Ascending aorta (tissue), 2 donors: ENCODE measurements at places on chromosomes 4 and X.

- no peak for DNase-seq
Measured at GRCh38 chr4:144296941-144297340, 156.4 kb upstream of the GYPA start.

GRCh38 chr4:138588501-138588900, 346.4 kb upstream of the SLC7A11 start:
- DNase-seq: no peak

GRCh38 chrX:106246511-106246910, 78.4 kb downstream of the PWWP3B start:
- no peak for DNase-seq

DNA sequence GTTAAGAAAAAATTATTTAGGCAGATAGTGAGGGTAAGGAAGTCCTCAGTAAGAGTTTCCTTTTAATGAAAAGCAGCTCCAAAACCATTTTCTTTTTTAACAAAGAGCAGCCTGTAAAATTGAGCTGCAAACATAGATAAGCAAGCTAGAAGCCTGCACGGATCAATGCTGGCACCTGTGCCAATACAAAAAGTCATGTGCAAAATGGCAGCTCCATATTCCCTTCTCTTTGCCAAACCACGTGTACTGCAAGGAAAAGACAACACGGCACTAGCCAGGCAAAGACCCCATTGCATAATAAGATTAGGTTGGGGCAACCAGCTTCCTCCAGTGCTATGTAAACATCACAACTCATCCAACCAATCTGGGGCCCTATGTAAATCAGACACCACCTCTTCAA, 268.4 kb upstream of the INTU start:
- DNase-seq: no peak

GRCh38 chrX:131728295-131729145, 184.6 kb downstream of the OR13H1 start:
- DNase-seq: peak; percentile 21

DNA sequence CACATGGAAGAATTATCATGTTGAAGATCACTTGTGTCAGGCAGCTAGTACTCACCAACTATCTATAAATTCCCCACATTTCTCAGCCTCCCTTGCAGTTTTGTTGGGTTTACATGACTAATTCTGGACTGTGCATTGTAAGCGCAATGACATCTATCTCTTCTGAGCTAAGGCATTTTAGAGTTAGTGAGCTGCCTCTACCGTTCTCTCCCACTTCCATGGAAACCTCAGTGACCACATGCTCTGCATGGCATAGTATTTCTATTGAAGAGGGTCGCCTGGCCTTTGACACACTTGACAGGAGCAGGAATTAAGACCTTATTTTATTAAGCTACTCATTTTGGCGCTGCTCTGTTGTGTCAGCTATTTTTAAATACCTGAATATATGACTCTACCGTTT, 67.5 kb upstream of the NPY2R start:
- no peak for DNase-seq

DNA sequence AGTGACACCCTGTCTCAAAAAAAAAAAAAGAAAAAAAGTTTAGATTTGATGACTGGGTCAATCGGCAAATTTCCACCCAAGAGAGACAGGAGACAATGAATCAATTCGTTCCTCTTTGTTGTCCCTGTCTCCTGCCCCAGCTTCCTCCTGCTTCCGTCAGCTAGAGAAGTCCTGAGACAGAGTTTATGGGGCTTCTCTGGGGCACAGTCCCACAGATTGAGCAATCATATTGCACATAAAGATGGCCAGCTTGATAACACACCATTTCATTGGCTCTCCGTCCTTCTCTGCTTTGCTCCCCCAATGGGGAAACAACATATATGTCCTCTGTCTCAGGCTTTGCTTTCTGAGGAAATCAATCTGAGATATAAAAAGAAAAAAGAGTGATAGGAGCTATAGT, 78.4 kb upstream of the FUNDC1 start:
- no peak for DNase-seq

DNA sequence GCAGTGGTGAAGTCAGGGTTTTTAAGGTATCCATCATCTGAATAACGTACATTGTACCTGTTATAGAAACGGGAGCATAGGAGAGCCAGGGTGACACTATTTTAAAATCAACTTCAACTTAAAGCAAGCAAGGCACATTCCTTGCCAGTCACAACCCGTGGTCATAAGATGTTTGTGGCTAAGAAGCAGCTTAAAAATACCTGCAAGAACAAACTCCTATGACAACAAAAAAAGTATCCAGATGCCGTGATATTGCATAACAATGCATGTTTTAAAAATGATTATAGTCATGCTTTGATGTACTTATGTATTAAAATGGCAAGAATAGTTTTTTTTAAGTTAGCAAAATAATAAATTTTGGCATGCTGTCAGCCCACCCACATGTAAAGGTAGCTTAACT, 16.5 kb upstream of the SYNPO2 start:
- DNase-seq: no peak

- DNase-seq: peak; percentile 68
Measured at GRCh38 chr4:80183250-80184052, 13.9 kb upstream of the PRDM8 start.

DNA sequence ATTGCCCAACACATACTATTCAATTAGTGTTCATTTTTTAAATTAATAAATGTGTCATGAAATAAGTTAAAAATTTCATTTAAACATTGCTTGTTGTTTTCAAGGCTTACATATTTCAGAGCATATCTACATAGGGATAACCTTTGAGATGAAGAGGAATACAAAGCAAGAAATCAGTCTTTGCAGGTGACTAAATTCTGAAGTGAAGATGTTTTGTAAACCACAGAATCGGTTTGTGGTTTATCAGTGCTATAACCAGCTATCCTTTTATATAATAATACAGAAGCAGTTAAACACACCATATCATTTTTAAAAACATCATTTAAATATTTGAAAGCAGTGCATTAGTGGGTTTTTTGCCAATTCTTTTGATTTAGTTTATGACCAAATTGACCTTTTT, 26.9 kb downstream of the FAM241A start:
- DNase-seq: no peak

- DNase-seq: no peak
Measured at GRCh38 chr4:78222575-78223186, 165.6 kb downstream of the FRAS1 start.

DNA sequence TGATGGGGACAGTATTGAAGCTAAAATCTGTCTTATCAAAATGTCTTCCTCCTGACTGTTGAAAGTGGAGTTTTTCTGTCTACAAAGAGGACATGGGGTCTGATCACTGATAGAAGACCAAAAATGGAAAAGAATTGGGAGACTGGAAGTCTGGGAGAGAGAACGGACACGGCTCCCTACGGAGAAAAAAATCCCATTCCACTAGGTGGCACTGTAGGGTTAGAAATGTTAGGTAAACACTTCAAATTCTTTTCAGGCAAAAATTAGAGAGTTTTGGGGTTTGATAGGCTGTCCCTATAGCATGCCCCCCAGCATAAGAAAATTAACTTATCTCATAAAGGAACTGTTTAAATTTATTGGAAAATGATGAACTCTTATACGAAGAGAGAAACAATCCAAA, 200.5 kb downstream of the FAM133A start:
- DNase-seq: no peak

- DNase-seq: no peak
Measured at GRCh38 chr4:189445613-189446012, 495.1 kb upstream of the FRG1 start.

DNA sequence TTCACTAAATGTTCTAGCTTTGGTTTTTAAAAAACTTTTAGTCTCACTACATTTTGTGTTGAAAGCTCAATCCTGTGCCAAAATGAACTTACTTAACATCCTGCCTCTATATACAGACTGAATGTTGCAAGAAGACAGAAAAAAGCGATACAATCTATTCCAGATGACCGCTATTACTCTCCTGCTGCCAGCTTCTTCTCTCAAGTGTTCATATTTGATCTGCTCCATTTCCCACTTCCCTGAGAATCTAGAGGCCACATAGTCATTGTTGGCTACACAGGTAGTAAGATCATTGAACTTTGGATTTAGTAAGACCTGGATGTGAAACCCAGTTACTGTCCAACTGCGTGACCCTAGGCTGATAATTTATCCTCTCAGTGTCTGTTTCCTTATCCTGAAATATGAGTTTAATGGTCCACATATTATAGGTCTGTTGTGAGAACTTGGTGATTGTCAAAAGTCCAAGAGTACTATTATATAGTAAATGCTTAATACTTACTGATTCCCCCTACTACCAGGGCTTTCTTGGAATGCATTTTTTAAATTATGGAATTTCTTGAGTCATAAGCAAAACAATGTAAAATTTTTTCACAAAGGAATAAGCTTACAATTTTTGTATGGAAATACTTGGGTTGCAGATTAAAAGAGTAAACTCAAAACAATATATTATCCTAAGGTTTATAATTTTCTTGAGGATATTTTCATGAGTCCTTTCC, 976.8 kb upstream of the ADGRL3 start:
- no peak for DNase-seq

GRCh38 chr4:132893787-132894186, 255.3 kb upstream of the PCDH10 start:
- DNase-seq: no peak

GRCh38 chr4:85610450-85610849, 135.5 kb downstream of the ARHGAP24 start:
- DNase-seq: no peak

GRCh38 chr4:21452931-21453330, 495.6 kb downstream of the KCNIP4 start:
- DNase-seq: no peak
